Camera-type eye (tissue), 1 donor: ENCODE measurements at places on chromosomes 12 and 14. TPM values are rescaled to one million over a fixed set of nuclear protein-coding genes. Genes with fewer than 3 reads are reported as not detected.

Gene WNK1
- 197 TPM for total RNA-seq

Gene SCNN1A
- total RNA-seq = 4.9 TPM

Gene RILPL1
- total RNA-seq = 10.7 TPM

Gene OR4N5
- not detected for total RNA-seq

Gene HOXC13
- total RNA-seq = not detected

Gene GALNT16
- total RNA-seq = 20.3 TPM

Gene DNAJC22
- 1.4 TPM for total RNA-seq

Gene RERG
- total RNA-seq = 23.4 TPM

Gene ANP32D
- not detected for total RNA-seq

Gene TBX3
- total RNA-seq = 13.9 TPM

Gene BICDL1
- 24.7 TPM for total RNA-seq

Gene KRT75
- total RNA-seq = 0.71 TPM

Gene TSPAN19
- total RNA-seq = 0.22 TPM

Gene LHX5
- total RNA-seq = not detected

Gene KRT77
- total RNA-seq = 1.2 TPM

Gene CLEC2A
- total RNA-seq = 1.1 TPM

Gene CRIP2
- total RNA-seq = 71.6 TPM

Gene MCRS1
- total RNA-seq = 53.1 TPM

Gene TMEM30B
- 6.3 TPM for total RNA-seq

Gene TC2N
- 12.0 TPM for total RNA-seq

Gene TMEM233
- total RNA-seq = 0.49 TPM

Gene SPTB
- total RNA-seq = 25.2 TPM

Gene CD163
- 7.3 TPM for total RNA-seq

Gene GPR137C
- 42.0 TPM for total RNA-seq

Gene ST8SIA1
- 20.5 TPM for total RNA-seq

Gene OR4L1
- not detected for total RNA-seq

Gene BCL2L14
- total RNA-seq = not detected

Gene HOXC5
- not detected for total RNA-seq

Gene NKX2-1
- total RNA-seq = not detected

Gene TMEM229B
- total RNA-seq = 7.0 TPM

Gene POTEM
- total RNA-seq = not detected

Gene BEGAIN
- 8.8 TPM for total RNA-seq

Gene EPYC
- total RNA-seq = not detected

Gene TMEM179
- 24.7 TPM for total RNA-seq

Gene MAP3K9
- total RNA-seq = 9.7 TPM

Gene SSTR1
- total RNA-seq = 3.2 TPM

Gene BIN2
- total RNA-seq = 4.2 TPM

Gene BDKRB2
- total RNA-seq = 7.4 TPM

Gene MAP1LC3B2
- total RNA-seq = 1.5 TPM

Gene GLT8D2
- 57.2 TPM for total RNA-seq

Gene IGFBP6
- total RNA-seq = 116 TPM

Gene HOTAIR
- not detected for total RNA-seq

Gene IFNG-AS1
- total RNA-seq = 4.9 TPM

Gene LMO3
- total RNA-seq = 31.8 TPM

Gene ASCL1
- total RNA-seq = 42.0 TPM

Gene UNC79
- total RNA-seq = 13.7 TPM
